ENCODE measurements at places on chromosomes 5 and 9.

DNA sequence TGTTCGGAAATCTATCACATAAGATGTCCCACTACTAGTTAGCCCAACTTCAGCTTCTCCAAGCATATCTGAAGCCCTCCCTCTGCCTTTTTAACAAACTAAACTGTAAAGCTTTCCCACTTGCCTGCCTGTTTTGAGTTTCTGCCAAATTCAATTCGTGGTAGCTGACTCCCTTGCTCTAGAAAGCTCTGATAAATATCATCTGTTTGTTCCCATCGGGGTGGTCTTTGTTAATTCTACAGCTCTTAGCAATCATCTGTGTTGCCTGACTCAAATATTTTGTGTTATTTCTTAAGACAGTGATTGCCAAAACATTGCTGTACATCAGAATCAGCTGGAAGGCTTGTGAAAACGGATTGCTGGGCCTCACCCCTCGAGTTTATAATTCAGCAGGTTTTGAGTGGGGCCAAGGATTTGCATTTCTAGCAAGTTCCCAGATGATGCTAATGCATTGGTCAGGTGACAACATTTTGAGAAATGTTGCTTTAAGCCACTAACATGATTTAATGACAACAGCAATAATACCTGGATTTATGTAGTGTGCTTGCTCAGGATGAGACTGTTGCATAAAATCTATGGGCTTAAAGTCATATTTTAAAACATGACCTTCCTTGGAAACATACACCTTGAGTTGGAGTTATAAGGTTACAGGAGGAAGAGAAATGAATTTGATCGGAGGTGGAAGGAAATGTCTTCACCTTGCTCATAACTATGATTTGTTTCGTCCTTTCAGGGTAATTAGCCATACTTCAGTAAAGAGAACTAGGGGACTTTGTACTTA is 631.9 kb downstream of the PSAT1 start:
- no peak for DNase-seq

GRCh38 chr9:101562966-101563365 is 29.3 kb downstream of the RNF20 start:
- DNase-seq = no peak

DNA sequence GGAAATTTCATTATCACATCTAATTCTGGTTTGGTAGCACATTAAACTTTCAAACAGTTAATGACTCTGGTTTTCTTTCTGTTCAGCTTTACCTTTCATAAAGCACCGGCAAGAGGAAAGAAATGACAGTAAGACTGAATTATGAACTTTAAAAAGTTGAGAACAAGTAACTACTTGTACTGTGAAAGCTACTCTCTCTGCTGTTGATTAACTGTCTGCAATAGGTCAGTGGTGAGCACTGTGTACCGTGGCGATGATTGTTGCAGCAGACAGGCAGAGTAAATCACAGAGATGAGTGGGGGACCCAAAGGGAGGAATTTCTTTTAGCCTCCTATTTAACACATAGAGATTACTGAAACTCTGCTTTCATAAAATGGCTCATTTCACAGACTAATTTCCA is 74.0 kb upstream of the MEF2C start:
- DNase-seq = no peak

GRCh38 chr5:42848545-42848944 is 36.9 kb upstream of the SELENOP start:
- no peak for DNase-seq

DNA sequence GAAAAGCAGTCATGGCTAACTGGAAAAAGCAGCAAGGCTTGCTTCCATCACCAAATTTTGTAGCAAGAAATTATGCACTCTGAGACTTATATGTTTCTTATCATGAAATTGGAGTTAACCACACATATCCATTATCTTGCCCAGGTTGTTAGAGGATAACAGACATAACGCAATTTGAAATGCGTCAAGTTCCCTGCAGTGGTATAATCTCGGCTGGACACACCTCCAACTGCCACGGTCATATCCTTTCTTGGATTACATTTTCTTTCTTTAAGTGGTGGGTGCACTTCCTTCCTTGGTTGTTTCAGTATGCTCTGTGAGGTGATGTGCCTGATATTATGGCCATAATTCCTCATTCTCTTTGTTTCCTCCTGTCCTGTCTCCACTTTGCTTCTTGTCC is 695.0 kb upstream of the DMAC1 start:
- no peak for DNase-seq

- no peak for DNase-seq
Measured at GRCh38 chr9:129946246-129946995, 96.6 kb downstream of the FNBP1 start.

- peak; percentile 9 for DNase-seq
Measured at GRCh38 chr5:135457424-135458071, 5.4 kb upstream of the TIFAB start.

DNA sequence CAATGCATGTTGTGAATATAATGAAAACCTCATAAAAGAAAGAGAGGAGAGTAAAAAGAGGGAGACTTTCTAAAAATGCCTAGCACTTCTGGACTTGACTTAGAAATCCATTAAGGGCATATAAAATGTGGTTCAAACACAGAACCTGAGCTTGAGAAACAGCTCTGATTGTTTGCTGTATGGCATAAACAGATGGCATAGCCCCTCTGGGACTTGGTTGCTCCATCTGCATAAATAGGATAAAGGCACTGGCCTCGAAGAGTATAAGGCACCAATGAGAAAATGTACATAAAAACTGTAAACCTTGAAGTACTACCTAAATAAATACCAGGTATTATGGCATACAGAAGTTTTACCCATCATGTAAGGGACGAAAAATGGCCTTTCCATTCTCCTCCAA is 23.8 kb downstream of the MRPS27 start:
- no peak for DNase-seq

GRCh38 chr5:135609981-135610380 is 31.2 kb upstream of the CXCL14 start:
- DNase-seq = no peak

- no peak for DNase-seq
Measured at GRCh38 chr5:116672203-116672602, 97.6 kb upstream of the SEMA6A start.

- DNase-seq = peak; percentile 4
Measured at GRCh38 chr5:16934123-16934522, 2.0 kb downstream of the MYO10 start.

DNA sequence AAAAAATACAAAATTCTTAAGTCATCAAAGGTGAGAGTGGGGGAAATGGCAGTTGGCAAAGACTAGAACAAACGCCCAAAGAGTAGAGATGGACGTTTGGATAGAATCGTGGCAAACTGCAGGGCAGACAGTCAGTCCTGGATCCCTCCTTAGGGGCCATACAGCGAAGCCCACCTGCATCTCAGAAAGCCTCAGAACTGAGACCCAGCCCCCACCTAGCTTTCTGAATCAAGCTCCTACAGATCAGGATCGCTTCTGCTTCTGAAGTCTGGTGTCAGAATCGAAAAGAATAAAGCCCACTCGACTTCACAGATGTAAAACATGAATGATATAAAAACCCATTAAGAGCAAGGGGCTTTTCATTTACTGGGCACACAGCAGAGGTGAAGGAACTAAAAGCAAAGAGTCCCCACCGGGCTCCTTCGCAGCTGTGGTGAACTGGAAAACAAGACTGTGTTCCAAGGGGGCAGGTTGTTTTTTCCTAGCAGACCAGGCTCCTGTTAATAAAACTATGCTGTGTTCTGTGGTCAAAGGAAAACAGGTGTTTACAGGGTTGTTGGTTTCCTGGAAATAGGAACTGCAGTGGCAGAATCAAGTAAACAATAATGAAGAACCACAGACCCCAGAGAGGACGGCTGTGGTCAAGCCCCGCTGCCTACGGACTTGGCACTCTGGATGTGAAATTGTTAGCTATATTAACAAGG is 91.8 kb downstream of the TLE1 start:
- no peak for DNase-seq

Measured in stimulated activated CD4-positive, alpha-beta T cell treated with anti-CD3 and anti-CD28 coated beads, Interleukin-1b, Interleukin-23, amount 100 ng/mL, for 1 hour (primary cell).